CD4-positive, alpha-beta T cell treated with Interleukin-12 subunit alpha and Interleukin-12 subunit beta, for 1 hour (primary cell): ENCODE measurements at places on chromosomes 3 and 15.

DNA sequence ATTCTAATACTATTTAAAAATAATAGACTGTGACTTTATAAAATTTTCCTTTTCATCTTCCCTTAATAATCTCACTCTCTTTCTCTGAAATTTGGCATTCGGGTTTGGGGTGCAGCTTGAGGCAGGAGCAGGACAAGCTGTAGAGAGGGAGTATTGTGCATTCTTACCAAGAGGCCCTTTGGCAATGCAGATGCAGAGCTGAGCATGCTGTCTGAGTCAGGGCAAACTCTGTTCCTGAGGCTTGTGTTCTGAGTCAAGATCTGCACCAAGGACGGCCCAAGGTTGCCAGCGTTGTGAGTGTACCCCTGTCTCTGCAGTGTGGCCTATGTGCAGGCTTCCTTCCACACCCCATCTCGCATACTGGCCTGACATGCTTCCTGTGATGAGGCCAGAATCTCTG, 343.8 kb upstream of the FRG2C start:
- no peak for DNase-seq

DNA sequence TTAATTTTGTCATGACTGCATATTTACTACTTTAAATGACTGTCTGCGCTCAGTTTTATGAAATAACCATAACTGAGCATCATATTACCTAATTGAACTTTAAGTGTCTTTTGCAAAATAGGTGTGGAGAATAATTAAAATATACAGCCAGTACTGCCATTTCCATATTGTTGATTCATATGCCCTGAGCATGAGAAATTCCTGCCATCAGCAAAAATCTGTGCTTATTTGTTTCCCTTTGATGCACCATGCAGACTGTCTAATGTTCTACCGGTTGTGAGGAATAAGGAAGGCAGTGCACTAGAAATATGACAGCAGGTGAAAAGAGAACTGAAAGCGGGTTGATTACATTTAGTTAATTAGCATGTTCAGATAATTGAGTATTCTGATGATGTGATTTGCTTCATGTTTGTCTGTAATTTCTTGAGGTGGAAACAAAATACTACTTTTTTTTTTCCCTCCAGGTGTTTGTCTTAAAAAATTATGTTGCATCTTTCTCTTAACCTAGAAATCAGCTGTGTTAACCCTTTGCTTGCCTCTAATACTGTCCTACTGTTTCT, 229.4 kb upstream of the AZI2 start:
- no peak for DNase-seq

- no peak for DNase-seq
Observed at GRCh38 chr3:99757966-99758365, 59.7 kb upstream of the CMSS1 start.

DNA sequence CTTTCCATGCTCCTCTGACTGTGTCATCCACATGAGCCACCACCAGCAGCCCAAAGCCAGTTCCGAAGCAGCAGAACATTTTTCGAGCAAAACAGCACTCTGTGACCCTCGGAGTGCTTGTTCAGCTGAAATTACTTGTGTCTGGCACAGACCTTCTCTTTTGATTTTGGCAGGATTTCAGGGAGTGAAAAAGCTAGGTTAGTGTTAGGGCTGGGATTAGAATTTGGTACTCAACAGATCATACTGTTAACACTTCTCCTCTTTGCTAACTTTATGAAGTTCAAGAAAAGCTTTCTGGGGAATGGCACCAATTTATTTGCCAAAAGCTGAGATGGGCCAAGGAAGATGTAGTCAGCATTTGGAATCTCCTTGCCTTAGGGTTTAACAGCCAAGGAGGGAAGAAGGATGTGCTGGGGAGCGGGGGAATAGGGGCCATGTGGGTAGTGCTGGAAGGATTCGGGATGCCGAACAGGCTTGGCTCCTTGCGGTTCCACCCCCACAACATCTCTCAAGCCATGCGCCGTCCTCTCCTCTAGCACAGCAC, 55.1 kb upstream of the TRA2B start:
- DNase-seq = no peak

GRCh38 chr3:172786036-172786435, 35.5 kb downstream of the ECT2 start:
- DNase-seq = no peak

DNA sequence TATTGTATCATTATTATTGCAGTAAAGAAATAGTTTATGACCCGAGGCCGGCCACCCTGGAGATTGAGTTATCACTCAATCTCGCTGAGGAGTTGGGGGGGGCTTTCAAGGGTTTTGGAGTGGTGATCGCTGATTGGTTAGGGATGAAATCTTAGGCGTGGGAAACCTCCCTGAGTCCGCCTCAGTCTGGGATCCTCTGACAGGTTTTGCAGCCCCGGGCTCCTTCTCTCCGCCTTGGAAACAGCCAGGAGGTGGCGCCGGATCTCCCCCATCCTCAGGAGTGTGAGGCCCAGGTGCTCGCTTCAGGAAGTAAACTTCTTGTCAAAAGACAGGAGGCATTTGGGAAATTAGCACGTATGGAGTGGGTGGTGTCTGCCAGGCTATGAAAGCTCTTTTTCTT, 41.1 kb upstream of the SEC61A1 start:
- DNase-seq = no peak

DNA sequence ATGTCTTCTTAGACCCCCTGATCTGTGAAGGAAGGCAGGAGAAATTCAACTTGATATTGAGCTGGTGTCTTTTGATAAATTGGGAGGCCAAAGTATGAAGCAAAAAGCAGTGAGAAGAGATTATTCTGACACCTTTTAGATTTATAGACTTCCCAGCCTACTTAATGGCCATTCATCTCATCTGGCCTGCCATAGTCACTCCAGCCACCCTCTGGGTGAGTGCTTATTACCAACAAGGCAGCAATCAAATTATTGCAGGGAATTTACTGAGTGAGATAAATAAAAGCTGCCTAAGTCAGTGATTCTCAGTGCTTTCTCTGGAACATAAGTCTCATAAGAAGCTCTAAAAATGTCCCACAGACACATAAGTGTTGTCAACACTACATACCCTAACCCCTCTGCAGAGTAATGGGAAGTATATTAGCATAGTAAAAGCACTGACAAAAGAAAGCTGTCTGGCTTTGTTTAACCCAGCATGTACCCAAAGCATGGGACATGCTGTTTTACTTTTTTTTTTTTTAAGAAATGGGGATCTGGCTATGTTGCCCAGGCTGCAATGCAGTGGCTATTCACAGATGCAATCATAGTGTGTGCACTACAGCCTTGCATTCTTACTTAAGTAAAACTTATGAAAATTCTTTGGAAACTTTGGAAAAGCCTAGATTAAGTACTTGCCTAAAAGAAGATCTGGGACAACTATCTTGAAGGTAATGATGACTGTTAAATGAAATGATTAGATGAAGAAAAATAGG, 725.3 kb downstream of the TUSC7 start:
- no peak for DNase-seq

DNA sequence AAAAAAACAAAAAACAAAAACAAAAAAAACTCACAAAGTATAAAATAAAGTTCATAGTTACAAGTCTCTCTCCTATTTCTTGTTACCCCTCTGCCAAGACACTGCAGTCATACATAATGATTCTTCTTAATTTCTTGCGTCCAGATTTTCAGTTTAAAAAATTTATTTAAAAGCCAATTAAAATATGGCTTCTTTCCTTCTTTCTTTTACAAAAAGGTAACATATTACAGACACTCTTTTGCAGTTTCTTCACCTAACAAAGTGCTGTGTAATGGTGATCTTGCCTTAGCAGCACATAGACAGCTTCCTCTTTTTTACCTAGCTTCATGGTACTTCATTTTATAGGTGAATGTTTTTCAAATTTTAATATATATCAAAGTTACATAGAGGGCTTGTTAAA, 136.1 kb upstream of the SGO1 start:
- no peak for DNase-seq

DNA sequence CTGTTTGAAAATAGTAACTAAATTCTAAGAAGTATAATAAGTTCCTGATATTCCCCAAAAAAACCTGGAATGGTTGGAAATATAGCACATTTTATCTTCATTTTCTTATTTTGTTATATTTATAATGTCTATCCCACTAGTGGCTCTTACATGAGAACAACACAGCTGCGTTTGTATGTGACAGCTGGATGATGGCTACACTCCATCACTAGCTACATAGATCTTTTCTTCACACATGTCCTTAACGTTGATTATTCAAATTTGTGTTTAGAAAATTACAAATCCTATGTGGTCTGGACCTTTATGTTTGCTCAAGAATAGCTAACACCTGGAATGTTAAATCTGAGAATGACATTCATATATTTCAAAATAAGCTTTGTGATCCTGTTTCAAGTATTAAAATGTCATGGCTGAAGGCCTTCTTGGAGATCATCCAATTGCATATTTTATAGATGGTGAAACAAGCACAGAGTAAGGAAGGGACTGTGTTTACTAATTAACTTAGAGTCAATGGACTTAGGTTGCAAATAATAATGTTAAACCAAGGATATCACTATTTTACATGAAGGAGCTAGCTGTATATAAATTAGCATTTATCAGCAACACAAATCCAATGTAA, 60.8 kb downstream of the ATP13A5 start:
- DNase-seq = no peak

- no peak for DNase-seq
Observed at GRCh38 chr3:28575100-28575745, 226.6 kb upstream of the AZI2 start.

DNA sequence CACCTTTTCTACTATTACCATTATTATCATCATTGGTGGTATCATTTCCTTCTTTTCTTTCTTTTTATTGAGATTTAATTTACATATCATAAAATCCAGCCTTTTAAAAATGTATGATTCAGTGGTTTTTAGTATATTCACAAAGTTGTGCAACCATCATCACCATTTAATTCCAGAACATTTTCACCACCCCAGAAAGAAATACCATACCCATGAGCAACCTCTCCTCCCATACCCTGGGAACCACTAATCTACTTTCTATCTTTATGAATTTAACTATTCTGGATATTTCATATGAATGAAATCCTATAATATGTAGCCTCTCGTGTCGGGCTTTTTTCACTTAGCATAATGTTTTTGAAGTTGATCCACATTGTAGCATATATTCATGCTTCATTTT, 29.1 kb downstream of the AAGAB start:
- DNase-seq = no peak

GRCh38 chr3:1752205-1752604, 346.5 kb upstream of the CNTN4 start:
- no peak for DNase-seq

- no peak for DNase-seq
Observed at GRCh38 chr3:56005196-56005805, 463.0 kb downstream of the ERC2 start.

DNA sequence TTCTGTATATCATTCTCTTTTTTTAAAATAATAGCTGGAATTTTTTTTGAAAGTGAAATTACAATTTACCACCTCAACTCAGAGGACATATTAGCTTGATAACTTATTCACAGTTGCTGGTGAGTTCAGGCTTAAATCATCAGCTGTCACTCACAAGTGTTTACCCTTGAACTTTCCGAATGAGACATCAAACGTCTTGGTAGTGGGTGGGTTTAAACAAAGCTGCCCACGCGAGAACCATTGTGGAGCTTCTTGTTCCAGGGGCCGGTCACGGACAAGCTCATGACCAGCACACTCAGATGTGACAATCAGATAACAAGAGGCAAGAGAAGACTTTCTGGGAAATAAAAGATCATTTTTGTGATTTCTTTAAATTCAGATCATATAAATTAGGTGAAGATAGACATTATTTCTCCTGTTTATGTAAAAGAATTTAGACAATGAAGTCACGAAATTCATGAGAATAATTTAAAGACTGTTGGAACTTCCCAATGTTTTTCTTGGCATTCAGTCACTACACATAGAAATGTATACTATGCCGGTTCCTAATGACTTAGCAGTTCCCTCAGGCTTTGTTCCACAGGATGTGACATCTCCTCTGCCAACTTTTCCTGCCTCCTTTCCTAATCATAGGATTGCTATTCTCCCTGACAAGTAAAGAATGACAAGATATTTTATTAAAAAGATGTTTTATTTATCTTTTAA, 29.3 kb downstream of the BTD start:
- DNase-seq = no peak

GRCh38 chr3:72496051-72496670, 352.1 kb downstream of the SHQ1 start:
- DNase-seq = no peak

DNA sequence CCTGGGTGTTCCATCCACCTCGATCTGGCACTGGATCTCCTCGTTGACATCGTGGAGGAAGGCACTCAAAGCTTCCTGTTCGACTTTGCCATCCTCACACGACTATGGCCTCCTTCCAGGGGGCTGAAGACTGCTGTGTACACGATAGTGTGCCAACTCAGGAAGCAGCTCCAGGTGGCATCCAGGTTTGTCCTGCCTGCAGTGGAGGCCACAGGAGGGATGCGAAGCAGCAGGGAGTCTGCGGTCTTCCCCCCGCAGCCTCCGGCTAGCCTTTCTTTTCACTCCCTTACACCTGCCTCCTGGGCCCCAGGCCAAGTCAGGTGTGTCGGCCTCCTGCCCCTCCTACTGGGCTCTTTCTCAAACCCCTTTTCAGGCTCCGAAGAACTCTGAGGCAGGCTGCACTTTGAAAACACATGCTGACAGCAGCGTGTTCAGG, 32.2 kb downstream of the SYNM start:
- no peak for DNase-seq

DNA sequence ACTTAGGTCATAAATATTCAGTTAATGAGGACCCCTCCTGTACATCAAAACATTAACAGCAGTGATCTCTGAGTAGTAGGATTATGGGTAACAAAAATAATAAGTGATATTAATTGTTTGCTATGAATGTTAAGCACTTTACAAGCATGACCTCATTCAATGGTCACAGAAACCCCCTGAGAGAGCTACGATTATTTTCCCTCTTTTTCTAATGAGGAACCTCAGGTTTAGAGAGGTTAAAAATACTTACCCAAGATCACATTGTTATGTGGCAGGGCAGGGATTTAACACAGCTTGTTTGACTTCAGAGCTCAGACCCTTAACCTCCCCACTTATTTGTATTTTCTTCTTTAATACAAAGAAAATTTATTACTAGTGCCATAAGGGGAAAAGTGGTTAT, 228.2 kb downstream of the TBL1XR1 start:
- DNase-seq = no peak

DNA sequence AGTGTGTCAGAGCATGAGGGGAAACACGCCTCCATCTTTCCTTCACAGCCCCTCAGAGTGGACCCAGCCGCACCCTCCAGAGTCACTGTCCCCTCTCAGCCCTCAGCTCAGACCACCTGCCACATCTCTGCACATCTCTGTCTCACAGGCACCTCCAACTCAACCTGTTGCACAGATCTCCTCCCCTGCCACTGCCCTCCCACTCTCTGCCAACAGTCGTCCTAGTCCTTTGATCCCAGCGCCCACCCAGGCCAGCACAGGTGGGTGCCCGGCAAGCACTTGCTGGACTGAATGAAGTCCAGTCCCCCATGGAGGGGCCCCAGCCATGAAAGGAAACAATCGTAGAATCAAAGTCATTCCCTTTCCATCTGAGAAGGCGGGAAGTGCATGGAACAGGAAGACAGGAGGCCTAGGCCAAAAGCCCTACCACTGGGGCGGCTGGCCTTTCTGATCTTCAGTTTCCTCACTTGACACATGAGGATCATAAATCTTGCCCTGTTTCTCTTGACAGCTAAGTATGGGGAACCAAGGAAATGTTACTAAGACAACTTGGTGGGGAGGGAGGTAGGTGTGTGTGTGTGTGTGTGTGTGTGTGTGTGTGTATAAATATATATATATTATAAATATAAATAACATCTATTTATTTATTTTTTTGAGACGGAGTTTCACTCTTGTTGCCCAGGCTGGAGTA, 28.1 kb downstream of the HCN4 start:
- no peak for DNase-seq

GRCh38 chr3:111667621-111668239, 72.6 kb upstream of the ZBED2 start:
- DNase-seq = peak; percentile 87

GRCh38 chr3:42635111-42635510, 18.4 kb upstream of the ZBTB47 start:
- DNase-seq = no peak

- DNase-seq = no peak
Observed at GRCh38 chr3:112606098-112606497, 34.8 kb downstream of the CCDC80 start.
